Renal cortex interstitium (tissue), 15 donors: ENCODE measurements at places on chromosomes 3 and 15. TPM values are rescaled to one million over a fixed set of nuclear protein-coding genes. Genes with fewer than 3 reads are reported as not detected.

DNA sequence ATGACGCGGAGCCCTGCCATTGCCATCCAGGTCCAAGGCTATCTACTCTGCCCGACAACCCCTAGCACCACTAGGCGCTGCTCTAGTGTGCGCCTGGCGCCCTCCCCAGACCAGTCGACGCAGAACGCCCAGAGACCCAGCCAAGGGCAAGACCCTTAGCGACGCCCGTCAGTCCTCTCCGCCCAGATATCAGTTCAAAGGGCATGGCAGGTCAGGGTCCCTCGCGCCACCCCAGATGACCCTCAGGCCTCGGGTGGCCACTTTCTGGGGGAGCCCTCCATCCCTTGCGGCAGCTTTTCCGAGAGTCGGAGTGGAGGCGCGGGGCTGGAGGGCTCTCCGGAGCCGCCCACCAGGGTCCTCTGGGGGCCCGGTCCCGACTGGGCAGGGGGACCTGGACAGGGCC, 371 bp upstream of the CLSTN2 start:
- DNase-seq = no peak

- no peak for DNase-seq
These were observed 8.5 kb downstream of the TBC1D2B start for GRCh38 chr15:78069052-78069414.

Gene RBPMS2
- 14.1 TPM for polyA plus RNA-seq

Gene SPTSSB
- 2.4 TPM for polyA plus RNA-seq

Gene MUSTN1
- polyA plus RNA-seq = 0.27 TPM
